Lung microvascular endothelial cell (primary cell): ENCODE measurements at places on chromosomes 12 and 14. TPM values are rescaled to one million over a fixed set of nuclear protein-coding genes. Genes with fewer than 3 reads are reported as not detected.

FAM181A gene
- not detected in 2 replicates for total RNA-seq

CFAP54 gene
- total RNA-seq, result 7.8 and 9.7 TPM in 2 replicates

RASAL1 gene
- not detected in 2 replicates for total RNA-seq

NUDT4 gene
- total RNA-seq, result 71.8 and 85.6 TPM in 2 replicates
